ENCODE measurements at places on chromosomes 1 and 21. TPM values are rescaled to one million over a fixed set of nuclear protein-coding genes. Genes with fewer than 3 reads are reported as not detected.

GRCh38 chr1:80534606-80535360 is 1266.0 kb upstream of the ADGRL2 start:
- peak overlapping the region; percentile 46 for H3K27ac ChIP-seq
- no peaks in the 10 kb centered on the region for H3K36me3 ChIP-seq
- peaks cover 54% of the 10 kb centered on the region for H3K4me1 ChIP-seq
- H3K4me3 ChIP-seq: peak overlapping the region; percentile 36
- H3K27me3 ChIP-seq: no peaks in the 10 kb centered on the region

The TRAF3IP3 gene
- not detected for total RNA-seq

DNA sequence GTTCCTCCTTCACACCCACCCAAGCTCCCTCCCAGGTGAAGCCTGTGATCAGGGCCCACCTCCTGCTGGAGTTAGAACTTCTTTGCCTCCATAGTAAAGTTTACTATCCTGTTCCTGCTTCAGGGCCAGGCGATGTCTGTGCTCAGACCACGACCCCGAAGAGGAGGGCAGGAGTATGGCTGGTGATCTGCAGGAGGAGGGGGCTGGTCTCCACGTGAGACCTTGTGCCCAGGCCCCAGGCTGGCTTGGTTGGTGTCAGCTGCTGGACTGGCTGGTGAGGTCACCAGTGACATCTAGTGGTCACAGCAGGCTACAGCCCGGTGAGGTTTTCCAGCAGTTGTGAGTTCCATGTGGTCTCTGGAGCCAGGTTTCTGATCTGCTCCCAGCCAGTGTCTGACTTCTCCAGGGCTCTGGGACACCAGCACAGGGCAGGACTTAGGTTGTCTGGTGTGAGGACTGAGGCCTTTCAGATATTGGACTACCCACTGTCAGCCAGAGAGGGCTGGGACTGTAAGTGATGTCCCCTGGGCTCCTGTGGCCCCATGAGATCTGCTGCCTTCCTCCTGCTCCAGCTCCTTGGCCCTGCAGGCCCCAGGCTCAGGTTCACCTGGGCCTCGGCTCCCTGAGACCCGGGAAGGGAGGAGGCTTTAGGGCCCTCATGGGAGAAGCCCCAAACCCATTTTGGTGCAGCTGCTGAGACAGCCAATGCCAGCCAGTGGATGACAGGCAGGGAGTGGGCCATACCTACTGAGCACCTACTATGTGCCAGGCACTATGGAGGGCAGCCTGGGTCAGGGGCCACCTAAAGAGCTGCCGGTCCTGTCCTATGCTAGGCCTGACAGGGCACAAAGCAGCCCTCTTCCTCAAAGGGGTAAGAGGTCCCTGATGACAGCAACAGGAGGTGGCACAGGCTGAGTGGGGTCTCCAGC is 6.0 kb upstream of the UBL4B start:
- H3K27me3 ChIP-seq: peaks cover 9% of the 10 kb centered on the region
- H3K4me1 ChIP-seq: peaks cover 12% of the 10 kb centered on the region
- H3K36me3 ChIP-seq: no peaks in the 10 kb centered on the region
- peak; percentile 76 for DNase-seq
- no peak overlapping the region for H3K4me3 ChIP-seq

DNA sequence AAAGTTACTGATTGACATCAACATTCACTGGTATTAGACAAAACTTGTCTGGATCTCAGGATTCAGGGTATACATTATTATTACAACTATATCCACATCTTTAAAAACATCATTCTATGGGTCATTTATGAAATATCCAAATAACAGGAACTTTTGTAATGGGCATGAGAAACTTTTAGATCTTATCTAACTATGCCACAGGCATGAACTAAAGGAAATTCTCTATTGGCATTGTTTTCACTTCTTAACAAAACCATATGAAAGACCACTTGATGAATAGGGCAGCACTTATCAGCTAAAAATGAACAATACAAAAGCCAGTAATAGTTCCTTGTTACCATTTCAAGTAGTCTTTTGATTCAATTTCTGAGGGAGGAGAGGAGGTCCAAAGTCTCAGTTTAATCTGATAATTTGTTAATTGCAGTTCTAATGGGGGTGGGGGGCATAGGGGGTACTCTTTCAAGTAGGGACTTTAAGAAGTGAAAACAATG is 30.8 kb upstream of the CPLANE2 start:
- H3K27me3 ChIP-seq: no peaks in the 10 kb centered on the region
- H3K4me1 ChIP-seq: peaks cover 35% of the 10 kb centered on the region
- DNase-seq: no peak
- no peak overlapping the region for H3K27ac ChIP-seq

GRCh38 chr1:191578281-191578680 is 580.0 kb upstream of the RGS18 start:
- H3K36me3 ChIP-seq: no peaks in the 10 kb centered on the region
- H3K27me3 ChIP-seq: no peaks in the 10 kb centered on the region
- H3K4me3 ChIP-seq: no peak overlapping the region
- H3K4me1 ChIP-seq: peaks cover 5% of the 10 kb centered on the region
- H3K27ac ChIP-seq: no peak overlapping the region
- no peak for DNase-seq

GRCh38 chr1:11768821-11769220 is 6.8 kb downstream of the C1orf167 start:
- no peaks in the 10 kb centered on the region for H3K27me3 ChIP-seq
- DNase-seq: no peak
- H3K4me3 ChIP-seq: no peak overlapping the region
- H3K27ac ChIP-seq: no peak overlapping the region
- no peaks in the 10 kb centered on the region for H3K36me3 ChIP-seq

- no peak overlapping the region for H3K27ac ChIP-seq
- no peak for DNase-seq
- no peak overlapping the region for H3K4me3 ChIP-seq
- no peaks in the 10 kb centered on the region for H3K4me1 ChIP-seq
- H3K27me3 ChIP-seq: no peaks in the 10 kb centered on the region
- peaks cover 2% of the 10 kb centered on the region for H3K36me3 ChIP-seq
Measured at GRCh38 chr1:151037032-151037431, 646 bp downstream of the BNIPL start.

The PRELP gene
- 2.9 TPM for total RNA-seq

DNA sequence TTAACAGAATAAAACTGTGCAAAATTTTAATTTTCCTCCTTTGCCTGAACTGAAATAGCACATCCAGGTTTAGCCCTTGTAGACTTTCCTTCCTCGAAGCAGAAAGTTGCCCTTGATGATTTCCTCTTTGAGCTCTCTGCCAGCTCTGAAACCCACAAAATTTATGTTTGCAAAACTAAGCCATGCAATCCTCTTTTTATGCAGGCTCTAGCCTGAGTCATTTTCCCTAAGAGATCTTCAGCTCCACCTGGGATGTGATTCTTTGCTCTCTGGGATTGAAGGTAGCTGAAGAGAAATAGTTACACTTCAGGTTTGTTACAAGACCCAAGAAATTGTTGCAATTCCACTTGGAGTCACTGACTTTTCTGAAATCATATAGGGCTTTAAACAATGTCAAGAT is 1.4 kb upstream of the F3 start:
- H3K36me3 ChIP-seq: peaks cover 4% of the 10 kb centered on the region
- H3K27me3 ChIP-seq: peaks cover 46% of the 10 kb centered on the region
- H3K4me3 ChIP-seq: peak overlapping the region; percentile 93
- peaks cover 38% of the 10 kb centered on the region for H3K4me1 ChIP-seq

- no peak overlapping the region for H3K27ac ChIP-seq
- no peak overlapping the region for H3K4me3 ChIP-seq
- no peak for DNase-seq
- no peaks in the 10 kb centered on the region for H3K27me3 ChIP-seq
Measured at GRCh38 chr1:75440274-75440673, 170.6 kb downstream of the SLC44A5 start.

DNA sequence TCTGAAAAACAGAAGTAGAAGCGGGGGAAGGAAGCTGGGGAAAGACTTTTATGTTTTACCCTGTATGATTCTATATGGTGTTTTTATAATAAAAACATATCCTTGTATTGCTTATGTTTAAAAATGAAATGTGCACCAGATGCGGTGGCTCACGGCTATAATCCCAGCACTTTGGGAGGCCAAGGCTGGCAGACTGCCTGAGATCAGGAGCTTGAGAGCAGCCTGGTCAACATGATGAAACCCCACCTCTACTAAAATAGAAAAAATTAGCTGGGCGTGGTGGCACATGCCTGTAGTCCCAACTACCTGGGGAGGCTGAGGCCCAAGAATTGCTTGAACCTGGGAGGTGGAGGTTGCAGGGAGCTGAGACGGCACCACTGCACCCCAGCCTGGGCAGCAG is 155.4 kb downstream of the SMYD3 start:
- no peaks in the 10 kb centered on the region for H3K36me3 ChIP-seq
- H3K4me1 ChIP-seq: peaks cover 5% of the 10 kb centered on the region
- no peak overlapping the region for H3K4me3 ChIP-seq
- H3K27me3 ChIP-seq: no peaks in the 10 kb centered on the region
- H3K27ac ChIP-seq: no peak overlapping the region

GRCh38 chr1:113949007-113949406 is 19.9 kb downstream of the HIPK1 start:
- no peak overlapping the region for H3K27ac ChIP-seq
- H3K36me3 ChIP-seq: peaks cover 10% of the 10 kb centered on the region
- no peak overlapping the region for H3K4me3 ChIP-seq
- DNase-seq: no peak

- DNase-seq: no peak
- no peaks in the 10 kb centered on the region for H3K27me3 ChIP-seq
- H3K36me3 ChIP-seq: peaks cover 3% of the 10 kb centered on the region
- no peak overlapping the region for H3K27ac ChIP-seq
Measured at GRCh38 chr1:77900687-77901293, 12.4 kb downstream of the NEXN start.

- H3K36me3 ChIP-seq: no peaks in the 10 kb centered on the region
- H3K27ac ChIP-seq: no peak within 1 kb of the TSS
- no peak for DNase-seq
- H3K27me3 ChIP-seq: no peaks in the 10 kb centered on the region
- H3K4me1 ChIP-seq: peaks cover 21% of the 10 kb centered on the region
Measured at GRCh38 chr1:108856994-108857393, at the start of gene AKNAD1. TSS of gene AKNAD1 (minus strand) at chr1:108857094. CDS start at chr1:108852664, 4,430 bp downstream.

DNA sequence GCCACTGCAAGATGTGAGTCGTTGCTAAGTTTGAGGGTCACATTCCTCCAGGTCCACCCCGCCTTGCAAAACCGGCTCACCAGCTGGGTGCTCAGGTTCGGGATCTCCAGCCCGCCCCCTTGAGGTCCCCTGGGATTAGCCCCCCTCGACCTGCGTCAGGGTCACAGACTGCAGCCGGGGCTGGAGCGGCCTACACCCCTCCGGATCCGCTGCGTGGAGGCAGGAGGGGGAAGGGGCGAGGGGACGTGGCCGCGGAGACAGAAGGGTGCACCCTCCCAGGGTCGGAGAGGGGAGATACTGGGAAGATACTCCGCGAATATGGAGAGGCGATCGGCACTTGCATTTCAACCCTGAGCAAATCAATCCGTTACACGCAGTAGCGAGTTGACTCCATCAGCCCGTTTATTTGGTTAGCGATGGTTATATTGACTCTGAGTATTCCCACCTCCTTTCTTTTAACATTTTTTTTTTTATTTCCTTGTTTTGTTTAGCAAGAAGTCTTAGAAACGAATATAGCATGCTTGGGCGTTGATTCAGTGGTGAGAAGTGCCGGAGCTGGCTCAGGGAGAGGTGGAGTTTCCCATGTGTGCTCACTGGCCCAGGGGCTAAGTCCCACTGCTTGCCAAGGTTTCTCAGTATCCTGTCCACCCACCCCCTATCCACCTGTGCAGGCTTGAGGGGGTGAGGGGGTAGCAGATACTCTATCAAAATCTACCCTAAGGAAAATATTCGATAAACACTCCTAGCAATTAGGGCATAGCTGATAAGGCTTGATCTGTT is 997 bp downstream of the IFNAR2 start:
- H3K4me1 ChIP-seq: peaks cover 41% of the 10 kb centered on the region
- no peaks in the 10 kb centered on the region for H3K36me3 ChIP-seq
- H3K4me3 ChIP-seq: peak overlapping the region; percentile 91
- peaks cover 8% of the 10 kb centered on the region for H3K27me3 ChIP-seq
- no peak overlapping the region for H3K27ac ChIP-seq

The KRTAP13-2 gene
- not detected for total RNA-seq

The FCRL1 gene
- not detected for total RNA-seq

GRCh38 chr1:105686874-105687690 is 1369.4 kb upstream of the PRMT6 start:
- no peak overlapping the region for H3K27ac ChIP-seq
- no peak overlapping the region for H3K4me3 ChIP-seq
- DNase-seq: no peak
- no peaks in the 10 kb centered on the region for H3K27me3 ChIP-seq
- H3K4me1 ChIP-seq: no peaks in the 10 kb centered on the region

The CACNA1S gene
- 0.07 TPM for total RNA-seq

DNA sequence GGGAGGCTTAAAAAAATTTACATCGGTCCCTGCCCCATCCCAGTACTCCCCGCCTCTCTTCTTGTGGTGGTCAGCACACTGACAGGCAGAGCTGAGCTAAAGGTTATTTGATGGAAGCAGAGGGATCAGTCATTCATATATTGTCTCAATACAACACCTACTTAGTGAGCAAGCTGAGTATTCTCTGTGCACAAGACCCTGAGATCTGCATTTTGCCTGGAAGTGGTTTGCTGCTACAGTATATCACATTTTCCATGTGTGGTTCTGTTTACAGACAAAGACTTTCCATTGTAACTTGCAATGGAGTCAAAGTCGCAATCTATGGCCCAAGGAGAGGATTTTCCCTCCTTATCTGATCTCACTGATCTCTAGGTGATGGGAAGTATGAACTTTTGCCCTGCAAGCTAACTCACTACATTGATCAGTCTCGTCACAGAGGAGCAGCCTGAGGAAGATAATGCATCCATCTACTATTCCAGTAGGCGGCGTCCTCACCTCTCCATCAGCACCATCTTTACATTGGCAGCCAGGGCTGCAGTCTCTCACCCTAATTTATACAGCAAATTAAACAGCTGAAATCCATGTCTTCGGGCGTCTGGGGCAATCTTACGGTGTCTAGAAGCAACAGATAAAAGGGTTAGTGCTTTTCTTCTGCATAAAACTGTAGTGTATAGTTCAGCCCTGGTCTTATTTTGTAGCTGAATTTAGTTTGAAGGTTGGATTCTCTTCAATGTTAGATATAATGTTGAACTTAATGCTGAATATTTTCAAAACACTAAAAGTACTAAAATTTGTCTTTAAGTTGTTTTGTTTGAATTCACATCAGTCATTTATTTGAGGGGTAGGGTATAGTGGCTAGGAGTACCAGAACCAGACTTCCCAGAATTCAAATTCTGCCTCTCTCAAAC is 3.2 kb upstream of the TRAF5 start:
- peaks cover 25% of the 10 kb centered on the region for H3K27me3 ChIP-seq
- no peaks in the 10 kb centered on the region for H3K36me3 ChIP-seq
- H3K27ac ChIP-seq: no peak overlapping the region
- H3K4me1 ChIP-seq: peaks cover 18% of the 10 kb centered on the region

DNA sequence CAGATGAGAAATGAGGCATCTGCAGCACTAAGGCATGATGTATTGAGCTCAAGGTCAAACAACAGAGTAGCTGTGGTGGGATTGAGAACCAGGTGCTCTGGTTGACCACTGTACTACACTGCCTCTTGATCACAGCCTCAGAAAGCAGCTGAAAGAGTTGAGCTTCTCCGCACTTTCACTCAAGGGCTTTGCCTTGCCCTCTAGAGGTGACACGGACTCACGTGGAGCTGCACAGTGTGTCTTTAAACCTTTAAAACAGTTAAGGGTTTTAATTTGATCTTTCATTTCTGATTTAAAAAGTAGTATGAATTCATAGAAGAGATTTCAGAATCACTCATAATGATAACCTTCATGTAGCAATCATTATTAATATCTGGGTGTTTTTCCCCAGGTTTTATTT is 132.5 kb downstream of the RWDD3 start:
- peaks cover 12% of the 10 kb centered on the region for H3K4me1 ChIP-seq
- H3K36me3 ChIP-seq: no peaks in the 10 kb centered on the region
- peaks cover 20% of the 10 kb centered on the region for H3K27me3 ChIP-seq
- DNase-seq: no peak
- H3K4me3 ChIP-seq: no peak overlapping the region

GRCh38 chr1:66137235-66137634 is 344.5 kb downstream of the PDE4B start:
- H3K36me3 ChIP-seq: no peaks in the 10 kb centered on the region
- no peaks in the 10 kb centered on the region for H3K4me1 ChIP-seq
- no peak for DNase-seq
- H3K4me3 ChIP-seq: no peak overlapping the region
- H3K27me3 ChIP-seq: no peaks in the 10 kb centered on the region
- H3K27ac ChIP-seq: no peak overlapping the region
